ENCODE measurements at places on chromosomes 4 and X.

DNA sequence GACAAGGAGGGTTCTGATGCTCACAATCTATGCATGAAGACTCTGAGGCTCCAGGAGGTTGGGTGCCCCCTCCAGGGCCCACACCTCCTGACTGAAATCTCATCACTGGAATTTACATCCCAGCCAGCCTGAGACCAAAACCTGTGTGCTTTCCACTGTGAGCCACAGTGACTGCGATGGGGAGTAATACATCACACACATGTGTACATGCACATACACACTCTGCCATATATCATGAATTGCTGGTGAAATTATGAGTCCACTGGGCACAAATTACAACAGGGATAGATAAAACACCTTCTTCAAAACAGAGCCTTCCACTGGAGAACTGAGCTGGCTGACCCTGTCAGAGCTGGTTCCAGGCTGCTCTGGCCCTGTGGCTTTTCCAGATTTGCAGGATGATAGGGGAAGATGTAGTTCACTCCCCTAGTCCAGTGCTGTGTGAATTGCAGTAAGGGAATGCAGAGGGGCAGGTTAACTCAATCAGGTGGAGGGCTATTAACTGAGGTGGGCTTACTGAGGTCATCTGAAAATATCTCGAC is 35.8 kb upstream of the MSX1 start:
- DNase-seq, result no peak

DNA sequence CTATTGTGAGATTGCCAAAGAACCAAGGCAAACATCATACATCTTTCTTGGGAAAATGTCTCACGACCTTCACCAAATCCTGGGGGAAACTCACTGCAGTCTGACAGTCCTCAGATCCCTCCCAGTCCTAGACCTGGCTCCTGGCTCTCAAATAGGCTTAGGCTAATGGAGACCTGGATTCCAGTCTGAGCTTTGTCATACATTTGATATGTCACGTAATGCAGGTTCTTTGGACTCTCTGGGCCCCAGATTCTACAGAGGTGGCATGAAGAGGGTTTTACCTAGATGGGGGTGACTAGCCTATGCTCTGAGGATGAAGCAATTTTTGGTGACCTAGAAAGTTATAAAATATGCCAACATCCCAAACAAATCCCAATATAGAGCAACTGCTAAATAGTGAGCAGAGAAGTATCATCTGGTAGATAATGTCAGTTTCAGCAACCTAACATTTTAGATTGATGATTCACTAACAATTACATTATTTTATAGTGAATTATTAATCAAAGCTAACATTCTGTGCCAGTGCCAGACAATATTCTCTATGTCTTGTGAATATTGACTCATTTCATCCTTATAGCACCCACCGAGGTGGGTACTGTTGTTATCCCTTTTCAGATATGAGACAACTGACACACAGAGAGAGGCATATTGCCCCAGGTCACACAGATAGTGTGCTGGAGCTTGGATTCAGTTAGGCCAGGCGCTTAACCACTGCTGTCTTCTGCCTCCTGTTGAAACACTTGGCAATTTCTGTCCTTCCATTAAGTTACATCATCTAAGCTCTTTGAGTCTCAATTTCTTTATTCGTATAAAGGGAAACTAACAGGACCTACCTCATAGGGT is 195.4 kb upstream of the MAMLD1 start:
- DNase-seq, result no peak

- no peak for DNase-seq
Measured at GRCh38 chrX:12471061-12471460, 320.2 kb upstream of the PRPS2 start.

GRCh38 chr4:189113389-189113888 is 827.2 kb upstream of the FRG1 start:
- no peak for DNase-seq

DNA sequence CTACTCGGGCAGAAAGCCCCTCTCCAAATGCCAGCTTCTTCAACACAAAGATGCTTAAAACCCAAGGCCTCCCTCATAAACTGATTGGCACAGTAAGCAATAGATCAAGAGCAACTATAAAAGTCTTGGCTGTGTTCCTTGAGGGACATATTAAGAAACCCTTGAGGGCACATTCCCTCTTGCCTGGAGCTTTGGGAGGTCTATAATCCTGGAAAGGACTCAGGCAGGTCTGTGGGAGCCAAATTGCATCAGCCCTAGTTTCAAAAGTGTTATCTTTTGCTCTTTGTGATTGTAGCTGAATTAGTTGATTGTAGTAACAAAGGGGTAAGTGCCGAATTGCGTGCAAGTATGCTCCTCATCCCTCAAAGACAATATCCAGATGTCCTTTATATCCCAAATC is 18.6 kb upstream of the SETD7 start:
- no peak for DNase-seq

GRCh38 chr4:143438710-143439109 is 74.8 kb upstream of the SMARCA5 start:
- no peak for DNase-seq

DNA sequence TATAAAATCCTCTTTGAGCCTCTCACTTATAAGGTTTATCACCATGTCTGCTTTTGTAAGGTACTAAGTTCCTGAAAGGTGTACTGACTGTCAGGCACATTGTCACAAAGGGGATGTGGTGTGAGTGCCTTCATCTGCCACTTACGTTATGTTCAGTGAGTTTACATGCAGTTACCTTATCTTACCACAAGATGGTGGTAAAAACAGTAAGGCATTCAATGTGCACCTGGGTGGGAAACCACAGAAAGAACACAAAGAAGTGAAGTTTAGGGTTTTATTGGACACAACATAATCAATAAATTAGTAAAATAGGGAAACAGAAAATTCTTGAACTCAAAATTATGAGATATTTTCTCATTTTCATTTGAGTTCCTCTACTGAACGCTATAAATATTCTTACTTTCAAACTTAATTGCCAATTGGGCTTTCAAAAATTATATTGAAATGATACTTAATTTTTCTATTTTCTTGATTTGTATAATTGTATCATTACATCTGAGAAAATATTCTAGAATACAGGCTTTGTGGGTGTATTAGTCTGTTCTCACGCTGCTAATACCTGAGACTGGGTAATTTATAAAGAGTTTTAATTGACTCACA is 650.8 kb downstream of the PCDH7 start:
- no peak for DNase-seq

DNA sequence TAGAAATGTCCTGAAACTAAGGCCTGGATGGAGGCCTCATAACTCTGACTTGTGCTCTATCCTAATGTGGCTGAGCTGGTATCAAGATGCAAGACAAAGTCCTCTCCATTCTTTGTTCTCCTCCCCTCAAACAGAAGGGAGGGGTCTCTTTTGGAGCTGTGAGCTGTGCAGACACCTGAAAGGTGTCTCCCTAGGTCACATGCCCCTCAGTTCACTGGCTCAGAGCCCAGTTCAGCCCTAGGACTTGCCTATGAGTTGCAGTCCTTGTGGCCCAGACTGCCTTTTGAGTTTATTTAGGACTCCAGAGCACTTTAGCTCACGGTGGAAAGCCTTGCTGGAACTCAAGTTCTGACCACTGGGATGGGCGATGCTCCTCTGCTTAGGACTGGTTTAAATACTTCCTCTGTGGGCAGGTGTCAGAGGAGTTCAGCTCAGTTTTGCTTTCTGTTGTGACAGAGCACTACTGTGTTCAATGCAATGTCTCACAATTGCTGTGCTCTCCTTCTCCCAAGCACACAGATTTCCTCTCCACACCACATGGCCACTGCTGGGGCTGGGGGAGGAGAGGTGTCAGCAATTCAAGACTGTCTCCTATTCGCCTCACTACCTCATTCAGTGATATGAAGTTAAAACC is 84.8 kb upstream of the ZNF827 start:
- no peak for DNase-seq
